GM23338 (cell line): ENCODE measurements at places on chromosomes 13 and 19.

DNA sequence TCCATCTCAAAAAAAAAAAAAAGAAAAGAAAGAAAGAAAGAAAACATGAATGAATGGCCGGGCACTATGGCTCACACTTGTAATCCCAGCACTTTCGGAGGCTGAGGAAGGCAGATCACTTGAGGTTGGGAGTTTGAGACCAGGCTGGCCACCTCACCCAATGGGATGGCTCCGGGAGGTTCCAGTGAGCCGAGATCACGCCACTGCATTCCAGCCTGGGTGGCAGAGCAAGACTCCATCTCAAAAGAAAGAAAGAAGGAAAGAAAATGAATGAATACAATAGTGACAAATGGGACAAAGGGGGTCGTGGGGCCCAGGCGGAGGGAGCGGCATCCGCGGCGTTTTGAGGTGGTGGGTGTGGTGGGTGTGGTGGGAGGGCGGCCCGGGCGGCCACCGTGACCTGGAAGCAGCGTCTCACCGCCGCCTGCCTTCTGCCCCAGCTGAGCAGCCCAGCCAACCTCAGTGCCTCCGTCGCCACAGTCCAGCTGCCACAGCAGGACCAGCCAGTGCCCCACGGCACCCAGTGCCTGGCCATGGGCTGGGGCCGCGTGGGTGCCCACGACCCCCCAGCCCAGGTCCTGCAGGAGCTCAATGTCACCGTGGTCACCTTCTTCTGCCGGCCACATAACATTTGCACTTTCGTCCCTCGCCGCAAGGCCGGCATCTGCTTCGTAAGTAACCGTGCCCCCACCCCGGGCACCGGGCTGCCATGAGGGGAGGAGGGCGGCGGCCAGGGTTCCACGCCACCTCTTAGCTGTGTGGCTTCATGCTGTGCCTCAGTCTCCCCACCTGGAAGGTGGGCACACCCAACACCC is 5.1 kb downstream of the PRTN3 start:
- DNase-seq: no peak

DNA sequence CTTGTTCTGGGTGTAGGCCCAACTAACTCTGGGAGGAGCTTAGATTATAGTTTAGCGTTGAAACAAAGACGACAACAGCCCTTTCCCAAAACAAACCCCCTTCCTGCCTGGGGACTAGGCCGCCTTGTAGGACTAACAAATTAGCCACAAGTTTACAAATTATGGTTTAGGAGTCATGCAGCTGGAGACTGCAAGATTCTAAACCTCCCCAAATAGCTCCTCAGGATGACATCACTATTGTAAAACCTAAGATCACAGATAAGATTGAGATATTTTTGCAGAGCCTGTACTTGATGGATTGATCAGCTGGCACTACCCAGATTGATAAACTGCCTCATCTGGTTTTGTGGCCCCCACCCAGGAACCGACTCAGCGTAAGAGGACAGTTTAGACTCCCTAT is 2.3 kb upstream of the SLC25A15 start:
- DNase-seq: no peak

DNA sequence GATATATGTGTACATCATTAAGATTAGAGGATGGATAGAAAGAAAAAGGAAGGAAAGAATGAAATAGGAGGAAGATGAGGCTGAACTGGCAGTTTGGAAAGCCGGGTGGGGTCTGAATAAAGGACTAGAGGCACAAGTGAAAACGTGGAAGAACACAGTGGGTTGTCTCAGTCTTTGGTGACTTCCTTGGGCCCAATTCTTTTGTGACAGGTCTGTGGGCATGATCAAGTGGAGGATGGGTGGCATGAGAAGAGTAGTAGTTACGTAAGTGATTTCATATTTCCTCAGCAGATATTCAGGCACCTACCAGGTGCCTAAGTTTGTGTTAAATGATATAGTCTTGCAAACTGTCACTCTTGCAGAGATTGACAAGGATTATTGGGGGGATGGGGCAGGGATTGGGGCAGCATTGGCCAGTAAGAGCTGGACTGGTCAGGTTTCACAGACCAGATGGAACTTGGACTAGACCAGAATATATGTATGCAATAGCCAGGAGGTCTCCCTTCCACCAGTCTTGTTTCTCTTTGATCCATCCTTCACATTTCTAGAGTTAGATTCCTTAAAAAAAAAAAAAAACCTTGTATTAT is 2.7 kb downstream of the TPP2 start:
- DNase-seq: no peak

GRCh38 chr13:52846567-52847321 is 1.7 kb downstream of the PCDH8 start:
- peak; percentile 91 for DNase-seq

DNA sequence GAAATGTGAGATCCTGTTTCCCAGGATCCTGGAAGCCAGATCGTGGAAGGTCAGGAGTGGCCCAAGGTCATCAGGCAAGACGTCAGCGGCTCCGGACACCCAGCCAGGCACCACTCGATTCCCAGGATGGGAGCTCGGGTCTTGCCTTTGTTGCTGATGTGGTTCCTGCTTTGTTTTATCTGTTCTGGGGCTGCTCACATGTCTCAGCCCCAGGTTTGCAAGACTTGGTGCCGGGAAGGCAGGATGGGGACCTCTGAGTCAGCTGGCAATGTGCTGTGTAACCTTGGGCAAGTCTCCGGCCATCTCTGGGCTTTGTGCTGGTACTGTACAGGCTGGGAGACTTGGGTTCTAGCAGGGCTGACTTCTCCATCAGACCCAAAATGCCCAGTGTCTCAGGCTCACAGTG is 1.4 kb upstream of the FCHO1 start:
- no peak for DNase-seq

DNA sequence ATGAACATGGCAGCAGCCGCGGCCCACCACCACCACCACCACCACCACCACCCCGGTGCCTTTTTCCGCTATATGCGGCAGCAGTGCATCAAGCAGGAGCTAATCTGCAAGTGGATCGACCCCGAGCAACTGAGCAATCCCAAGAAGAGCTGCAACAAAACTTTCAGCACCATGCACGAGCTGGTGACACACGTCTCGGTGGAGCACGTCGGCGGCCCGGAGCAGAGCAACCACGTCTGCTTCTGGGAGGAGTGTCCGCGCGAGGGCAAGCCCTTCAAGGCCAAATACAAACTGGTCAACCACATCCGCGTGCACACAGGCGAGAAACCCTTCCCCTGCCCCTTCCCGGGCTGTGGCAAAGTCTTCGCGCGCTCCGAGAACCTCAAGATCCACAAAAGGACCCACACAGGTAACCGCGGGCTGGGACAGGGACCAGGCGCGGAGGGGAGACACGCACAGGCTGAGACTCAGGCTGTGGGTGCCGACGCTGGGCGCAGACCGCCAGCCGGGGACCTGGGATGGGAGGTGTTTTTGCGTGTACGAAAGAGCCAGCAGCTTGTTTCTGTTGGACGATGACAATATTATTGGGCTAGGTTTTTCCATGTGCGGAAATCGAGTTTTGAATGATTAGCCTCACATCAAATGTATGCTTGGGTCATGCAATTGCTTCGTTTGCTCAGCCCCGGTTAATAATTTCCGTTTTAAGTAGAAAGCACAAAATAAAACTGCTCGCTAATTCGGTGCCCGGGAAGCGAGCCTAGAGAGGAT is 1.3 kb downstream of the ZIC2 start:
- peak; percentile 31 for DNase-seq

- peak; percentile 90 for DNase-seq
Measured at GRCh38 chr19:16041299-16041990, 34.9 kb upstream of the TPM4 start.

- DNase-seq: no peak
Measured at GRCh38 chr19:31387717-31388301, 38.6 kb upstream of the TSHZ3 start.

DNA sequence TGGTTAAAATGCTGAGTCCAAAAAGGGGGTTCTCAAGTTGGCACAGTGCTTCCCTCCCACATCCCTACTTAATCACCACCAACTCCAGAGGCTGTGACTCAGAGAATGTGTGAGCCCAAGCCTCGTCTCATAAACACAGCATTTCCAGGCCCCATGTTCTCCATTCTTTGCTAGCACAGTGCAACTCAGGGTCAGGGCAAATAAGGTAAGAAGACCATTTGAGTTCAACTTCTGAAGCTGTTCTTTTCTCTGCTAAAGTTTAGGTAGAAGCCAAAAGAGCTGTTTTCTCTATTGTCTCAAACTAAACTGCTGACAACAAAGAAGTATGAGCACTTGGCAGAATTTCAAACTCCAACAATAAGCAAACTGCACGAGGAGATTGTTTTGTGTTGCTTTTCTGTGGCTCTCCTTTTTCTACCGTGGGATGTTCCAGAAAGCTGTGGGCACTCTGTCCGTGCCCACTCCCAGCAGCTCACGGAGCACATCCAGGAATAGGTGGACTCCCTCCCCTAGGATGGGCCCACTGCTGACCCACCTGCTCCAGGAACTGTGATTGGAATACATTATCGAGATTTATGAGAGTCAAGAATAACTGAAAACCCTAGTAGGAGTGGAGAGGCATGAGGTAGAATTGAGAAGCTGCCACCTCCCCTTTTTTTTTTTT is 494.3 kb downstream of the COG6 start:
- DNase-seq: no peak

DNA sequence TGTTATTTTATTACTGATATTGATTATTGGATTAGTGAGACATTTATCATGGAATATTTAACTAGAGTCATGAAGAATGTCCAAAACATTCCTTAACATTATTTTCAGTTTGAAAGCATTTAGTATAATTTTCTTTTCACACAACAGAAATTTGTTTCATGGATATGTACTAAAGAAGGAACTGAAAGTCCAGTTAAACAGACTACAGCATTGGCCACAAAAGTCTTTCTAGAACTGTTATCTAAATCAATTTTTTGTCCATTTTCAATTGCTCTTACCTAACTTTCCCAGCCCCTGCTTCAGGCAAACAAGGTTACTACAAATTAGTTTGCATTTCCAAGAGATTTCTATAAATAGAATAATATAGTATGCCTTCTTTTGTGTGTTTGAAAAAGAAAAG is 1018.0 kb upstream of the PCDH20 start:
- DNase-seq: no peak

- DNase-seq: no peak
Measured at GRCh38 chr19:38569368-38569983, 48.3 kb downstream of the MAP4K1 start.

- no peak for DNase-seq
Measured at GRCh38 chr13:51794964-51795363, 9.0 kb downstream of the DHRS12 start.
